ENCODE measurements at places on chromosomes 6 and 20. TPM values are rescaled to one million over a fixed set of nuclear protein-coding genes. Genes with fewer than 3 reads are reported as not detected.

DNA sequence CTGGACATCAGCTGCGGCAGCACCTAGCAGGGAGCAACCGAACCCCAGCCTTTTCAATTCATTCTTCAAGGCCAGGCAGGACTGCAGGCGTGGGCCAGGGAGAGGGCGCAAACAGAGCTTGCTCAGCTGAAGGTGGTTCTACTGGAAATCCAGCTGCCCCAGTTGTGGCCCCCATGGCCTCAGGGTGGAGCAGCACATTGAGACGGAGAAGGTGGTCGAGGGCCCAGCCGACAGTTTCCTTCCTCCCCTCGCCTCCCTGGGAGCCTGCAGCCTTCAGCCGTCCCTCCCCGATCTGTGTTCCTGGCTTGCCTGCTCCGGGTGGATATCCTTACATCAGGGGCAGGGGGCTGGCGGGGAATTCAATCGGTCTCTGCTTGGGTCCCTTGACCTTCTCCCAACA, 217.8 kb downstream of the ANKRD60 start:
- H3K4me1 ChIP-seq, result peaks cover 39% of the 10 kb centered on the region
- no peaks in the 10 kb centered on the region for H3K36me3 ChIP-seq
- H3K27ac ChIP-seq, result peak overlapping the region; percentile 67
- no peaks in the 10 kb centered on the region for H3K27me3 ChIP-seq
- H3K4me3 ChIP-seq, result no peak overlapping the region
- no peak for DNase-seq

The ZNF311 gene
- not detected for total RNA-seq

The PTK7 gene
- 26.4 TPM for total RNA-seq

GRCh38 chr20:1038205-1038604, 36.1 kb upstream of the RSPO4 start:
- H3K36me3 ChIP-seq, result no peaks in the 10 kb centered on the region
- no peaks in the 10 kb centered on the region for H3K4me1 ChIP-seq
- H3K27ac ChIP-seq, result no peak overlapping the region
- no peak overlapping the region for H3K4me3 ChIP-seq
- H3K27me3 ChIP-seq, result no peaks in the 10 kb centered on the region

- H3K27me3 ChIP-seq, result no peaks in the 10 kb centered on the region
- H3K4me3 ChIP-seq, result no peak overlapping the region
- no peak overlapping the region for H3K27ac ChIP-seq
- H3K4me1 ChIP-seq, result no peaks in the 10 kb centered on the region
Measured at GRCh38 chr6:169988769-169989550, 237.5 kb downstream of the ERMARD start.
